ENCODE measurements at places on chromosomes 11 and 22. TPM values are rescaled to one million over a fixed set of nuclear protein-coding genes. Genes with fewer than 3 reads are reported as not detected.

- no peak for DNase-seq
Measured at GRCh38 chr11:134453441-134453840, 41.4 kb upstream of the B3GAT1 start.

- peak; percentile 37 for DNase-seq
Measured at GRCh38 chr22:49627217-49628181, 200.2 kb downstream of the BRD1 start.

- DNase-seq = peak; percentile 55
Measured at GRCh38 chr11:12007769-12008737, at the start of gene DKK3. Gene DKK3 (minus strand): TSS chr11:12008626. CDS start chr11:12008582, 44 bp downstream.

DNA sequence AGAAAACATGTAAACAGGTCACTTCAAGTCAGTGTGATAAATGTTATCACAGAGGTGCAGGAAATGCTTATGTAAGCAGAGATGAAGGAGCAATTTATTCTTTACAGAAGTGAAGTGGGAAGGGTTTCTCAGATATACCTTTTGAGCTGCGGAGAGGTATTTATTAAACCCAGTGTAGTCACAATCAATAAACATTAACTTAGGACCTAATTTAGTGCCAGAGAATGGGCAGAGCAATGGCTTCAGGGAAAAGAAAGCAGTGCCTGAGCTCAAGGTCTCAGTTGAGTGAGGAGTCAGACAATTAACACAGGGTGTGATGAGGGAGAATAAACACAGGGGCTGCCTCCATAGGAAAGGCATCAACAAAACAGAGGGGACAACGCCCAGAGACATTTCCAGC is 1.9 kb downstream of the MS4A5 start:
- DNase-seq = no peak

DNA sequence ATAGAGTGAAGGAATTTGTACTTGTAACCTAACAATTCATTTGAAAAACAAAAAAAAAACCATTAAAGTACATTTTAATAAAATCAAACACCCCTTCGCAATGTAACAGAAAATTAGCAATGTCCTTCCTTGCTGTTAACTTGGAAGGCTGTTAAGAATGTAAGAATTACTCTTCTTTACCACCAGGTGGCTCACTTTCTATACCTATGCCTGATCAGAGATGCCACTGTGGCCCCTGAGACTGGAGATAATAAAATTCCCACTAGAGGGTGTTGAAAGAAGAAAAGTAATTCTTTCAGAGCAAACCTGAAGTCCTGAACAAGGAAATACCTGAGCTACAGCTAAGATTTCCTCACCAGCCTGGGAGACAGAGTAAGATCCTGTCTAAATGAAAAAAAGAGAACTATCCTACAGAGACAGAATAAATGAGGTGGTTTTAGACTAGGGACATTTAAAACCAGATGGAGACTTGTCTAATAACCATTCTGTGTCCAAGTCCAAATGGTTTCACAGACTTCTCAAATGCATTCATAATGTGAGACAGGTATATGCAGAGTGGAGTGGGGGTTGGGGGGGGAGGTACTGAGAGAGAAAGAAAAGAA is 1089.3 kb downstream of the FAM181B start:
- DNase-seq = peak; percentile 25

DNA sequence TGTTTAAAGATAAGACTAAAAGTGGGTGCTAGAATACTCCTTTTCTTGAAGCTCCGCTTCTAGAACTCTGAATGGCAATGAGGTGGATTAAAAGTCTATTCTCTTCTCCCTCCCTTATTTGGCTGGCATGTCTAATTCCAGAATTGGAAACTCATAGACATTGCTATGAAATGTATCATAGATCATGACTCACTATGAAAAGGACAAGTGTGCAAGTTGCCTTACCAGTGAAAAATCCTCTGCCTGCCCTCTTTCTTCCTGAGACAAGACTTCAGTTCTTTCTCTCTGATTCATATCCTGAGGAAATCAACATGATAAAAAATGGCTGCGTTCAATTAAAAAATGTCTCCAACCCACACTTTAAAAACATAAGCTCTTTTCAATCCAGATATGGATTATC is 73.2 kb upstream of the BLID start:
- no peak for DNase-seq

- peak; percentile 71 for DNase-seq
Measured at GRCh38 chr11:13329670-13330356, 52.2 kb downstream of the BMAL1 start.

GRCh38 chr11:65489706-65490320 is 9.0 kb upstream of the MALAT1 start:
- no peak for DNase-seq

Gene PIK3C2A
- 2.2 TPM for polyA plus RNA-seq

Gene OR51A7
- polyA plus RNA-seq = not detected

Gene FOLR3
- polyA plus RNA-seq = not detected
